NCI-H1092 (cell line): ENCODE measurements at places on chromosomes 1 and 21.

DNA sequence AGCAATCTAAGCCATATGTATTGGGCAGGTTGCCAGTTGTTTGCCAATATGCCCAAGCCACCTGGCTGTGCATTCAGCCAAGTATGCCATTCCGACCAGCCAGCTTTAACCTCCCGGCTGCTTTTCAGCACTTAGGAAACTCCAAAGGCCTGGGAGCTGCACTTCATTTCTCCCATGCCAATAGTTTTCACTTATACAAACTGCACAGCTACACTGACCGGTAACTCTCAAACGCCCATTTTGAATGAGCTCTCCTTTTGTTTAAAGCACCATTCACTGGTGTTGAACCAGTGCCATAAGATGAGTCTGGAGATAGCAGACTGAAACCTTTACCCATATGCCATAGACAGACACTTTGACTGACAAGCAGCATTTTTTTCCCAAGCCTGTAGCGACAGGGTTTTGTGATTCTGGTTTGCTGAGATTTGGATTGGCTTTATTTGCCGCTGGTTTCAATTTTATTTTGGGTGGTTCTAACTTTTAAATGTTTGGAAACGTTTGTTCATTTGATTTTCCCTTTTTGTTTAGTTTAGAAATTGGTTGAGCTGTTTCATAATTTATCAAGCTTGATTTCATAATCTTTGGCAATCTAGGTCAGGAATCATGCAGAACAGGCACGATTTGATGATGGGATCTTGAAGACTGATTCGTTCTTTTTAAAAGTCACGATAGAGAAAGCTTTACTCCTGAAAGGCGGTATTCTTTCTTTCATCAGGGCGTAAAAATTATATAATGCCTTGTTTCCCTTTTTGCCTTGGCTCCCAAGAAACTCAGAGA is 144.6 kb downstream of the NFIA start:
- peak; percentile 76 for DNase-seq

DNA sequence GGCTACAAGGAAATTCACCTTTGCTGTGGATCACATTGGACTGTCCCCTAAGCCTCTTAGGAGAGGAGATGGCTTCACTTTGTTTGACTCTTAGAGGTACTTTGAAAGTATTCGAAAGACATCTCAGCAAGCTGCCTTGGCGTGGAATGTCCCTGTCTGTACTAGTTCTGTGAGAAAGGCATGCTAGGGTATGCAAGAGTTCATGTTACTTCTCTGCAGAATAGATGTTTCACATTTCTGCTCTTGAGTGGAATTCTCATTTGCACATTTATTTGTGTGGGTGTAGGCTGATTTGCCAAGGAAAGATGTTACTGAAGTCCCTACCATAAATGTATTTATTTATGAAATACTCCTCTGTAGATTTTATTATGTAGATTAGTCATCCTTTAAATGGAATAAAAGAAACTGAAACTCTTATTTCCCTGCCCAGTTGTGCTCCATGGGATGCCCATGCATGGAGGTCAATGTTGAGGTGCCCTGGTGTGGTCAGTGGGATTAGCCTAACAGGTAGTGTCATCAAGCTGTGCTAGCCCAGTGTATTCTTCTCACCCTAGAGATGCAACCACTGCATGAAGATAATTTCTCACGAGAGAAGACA is 13.8 kb downstream of the MIA3 start:
- no peak for DNase-seq

DNA sequence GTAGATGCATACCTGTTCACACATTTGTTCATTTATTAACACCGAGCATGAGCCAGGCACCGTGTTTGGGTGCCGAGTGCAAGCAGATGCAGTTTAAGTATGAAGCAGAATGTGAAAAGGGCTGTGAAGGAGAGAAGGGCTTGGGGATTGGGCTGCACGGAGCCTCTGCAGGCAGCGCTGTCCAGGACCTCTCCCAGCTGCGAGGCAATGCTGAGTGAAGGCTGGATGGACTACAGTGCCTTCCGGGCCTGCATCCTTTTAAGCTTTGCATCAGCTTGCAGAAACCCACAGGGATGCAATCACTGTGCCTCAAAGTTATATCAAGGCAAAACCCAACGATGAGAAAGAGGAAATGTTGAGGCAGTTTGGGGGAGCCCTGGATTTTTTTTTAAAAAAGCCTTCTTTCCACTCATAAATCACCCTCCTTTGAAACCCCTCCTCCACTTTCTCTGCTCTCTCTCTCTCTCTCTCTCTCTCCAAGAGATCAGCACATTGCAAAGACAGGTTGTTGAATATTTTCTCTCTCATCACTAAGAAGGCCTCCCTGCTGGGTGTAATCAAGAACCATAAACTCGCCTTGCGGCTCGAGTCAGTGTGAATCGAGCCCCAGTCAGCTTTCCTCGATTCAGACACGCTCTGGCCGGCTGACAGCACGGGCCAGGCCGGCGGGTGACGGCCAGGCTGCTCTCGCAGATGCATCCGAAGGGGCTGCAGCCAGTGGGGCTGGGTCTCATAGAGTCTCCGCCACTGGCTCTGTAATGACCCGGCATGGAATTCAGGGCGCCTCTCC is 89.2 kb upstream of the POU3F1 start:
- no peak for DNase-seq

- DNase-seq = no peak
These were observed 48.0 kb downstream of the GPR161 start for GRCh38 chr1:168088511-168089325.

DNA sequence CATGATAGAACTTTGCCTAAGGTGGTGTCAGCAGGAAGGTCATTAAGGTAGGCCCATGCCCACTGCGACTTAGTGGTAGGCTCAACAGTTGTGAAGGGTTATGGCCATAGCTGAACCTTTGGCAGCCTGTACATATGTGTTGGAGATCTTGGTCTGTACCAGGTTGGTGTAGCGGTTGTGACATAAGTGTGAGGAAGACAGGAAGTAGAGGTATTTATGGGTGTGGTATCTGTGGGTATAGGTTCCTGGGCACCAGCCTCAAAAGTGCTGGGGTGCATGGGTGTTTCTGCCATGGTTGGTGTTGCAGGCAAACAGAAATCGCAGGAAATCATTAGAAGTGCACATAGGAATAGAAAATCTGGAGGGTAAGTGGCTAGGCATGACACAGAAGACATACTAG is 18.6 kb upstream of the LRIF1 start:
- no peak for DNase-seq

- DNase-seq = no peak
These were observed 59.2 kb downstream of the SLC25A24 start for GRCh38 chr1:108140936-108141335.

DNA sequence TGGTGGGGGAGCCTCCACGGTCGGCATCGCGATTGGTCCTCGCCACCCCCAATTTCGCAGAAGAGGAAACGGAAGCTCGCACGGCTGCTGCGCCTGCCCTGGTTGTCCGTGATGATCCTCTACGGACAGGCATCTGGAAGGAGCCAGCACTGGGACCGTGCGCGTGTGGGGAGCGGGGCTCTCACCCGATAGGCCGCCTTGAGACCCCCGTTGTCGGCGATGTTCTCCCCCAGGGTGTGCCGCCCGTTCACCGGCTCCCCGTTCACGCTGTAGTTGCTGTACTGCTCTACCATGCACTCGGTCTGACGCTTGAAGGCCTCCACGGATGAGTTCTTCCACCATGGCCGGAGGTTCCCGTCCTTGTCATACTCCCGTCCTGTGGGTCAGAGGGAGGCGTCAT is 48.4 kb upstream of the EIF4G3 start:
- DNase-seq = no peak

DNA sequence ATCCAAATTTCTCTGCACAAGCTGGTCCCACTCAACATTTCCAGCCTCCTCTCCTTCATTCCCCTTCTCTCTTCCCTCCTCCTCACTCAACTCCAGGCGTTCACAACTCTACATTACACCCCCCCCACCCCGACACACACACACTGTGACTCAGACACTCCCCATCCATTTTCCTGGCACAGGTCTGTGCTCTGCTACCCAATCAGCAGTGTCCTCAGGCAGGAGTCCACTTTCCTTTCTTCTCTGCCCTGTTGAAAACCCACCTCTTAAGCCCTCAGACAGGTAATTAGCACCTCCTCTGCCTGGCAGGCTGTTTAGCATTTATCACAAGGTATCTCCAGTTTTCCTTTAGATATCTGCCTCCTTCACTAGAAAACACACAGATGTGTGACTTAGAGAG is 8.8 kb upstream of the LMX1A start:
- no peak for DNase-seq

- no peak for DNase-seq
These were observed 6.4 kb upstream of the FRRS1 start for GRCh38 chr1:99772809-99773208.

GRCh38 chr1:57770772-57771171 is 346.9 kb upstream of the DAB1 start:
- no peak for DNase-seq

DNA sequence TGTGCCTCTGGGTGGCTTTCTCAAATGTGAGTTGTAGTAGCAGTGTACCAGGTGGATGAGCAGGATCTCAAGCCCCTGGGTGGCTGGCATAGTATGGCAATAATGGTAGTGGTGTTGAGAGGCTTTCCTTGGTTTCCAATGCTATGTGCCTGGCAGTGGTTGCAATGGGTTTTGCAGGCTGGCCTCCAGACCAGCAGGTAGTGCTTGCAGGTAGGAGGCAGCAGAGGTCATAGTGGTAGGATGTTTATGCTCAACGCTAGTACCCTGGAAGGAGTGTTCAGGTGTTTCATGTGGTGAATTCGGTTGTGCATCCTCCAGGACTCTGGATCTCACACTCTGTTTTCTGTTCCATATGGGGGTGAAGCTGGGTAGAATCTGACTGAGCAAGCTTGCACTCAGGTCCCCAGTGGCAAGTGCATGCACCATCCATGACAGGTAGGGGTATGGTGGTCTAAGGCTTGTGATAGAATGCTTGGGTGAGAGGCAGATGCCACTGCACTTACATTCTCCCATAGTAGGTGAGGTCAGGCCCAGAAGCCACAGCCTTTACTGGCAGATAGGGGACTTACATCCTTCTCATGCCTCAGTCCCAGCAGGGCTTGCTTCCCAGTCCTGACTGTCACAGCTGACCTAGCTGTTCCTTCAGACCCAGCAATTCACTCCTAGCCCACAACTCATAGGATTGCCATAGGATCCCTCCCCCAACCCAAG is 410.5 kb upstream of the LRRC7 start:
- no peak for DNase-seq

GRCh38 chr1:52179073-52179472 is 37.2 kb downstream of the ZFYVE9 start:
- no peak for DNase-seq

- DNase-seq = no peak
These were observed 7.0 kb downstream of the EPB41 start for GRCh38 chr1:28921286-28921869.

DNA sequence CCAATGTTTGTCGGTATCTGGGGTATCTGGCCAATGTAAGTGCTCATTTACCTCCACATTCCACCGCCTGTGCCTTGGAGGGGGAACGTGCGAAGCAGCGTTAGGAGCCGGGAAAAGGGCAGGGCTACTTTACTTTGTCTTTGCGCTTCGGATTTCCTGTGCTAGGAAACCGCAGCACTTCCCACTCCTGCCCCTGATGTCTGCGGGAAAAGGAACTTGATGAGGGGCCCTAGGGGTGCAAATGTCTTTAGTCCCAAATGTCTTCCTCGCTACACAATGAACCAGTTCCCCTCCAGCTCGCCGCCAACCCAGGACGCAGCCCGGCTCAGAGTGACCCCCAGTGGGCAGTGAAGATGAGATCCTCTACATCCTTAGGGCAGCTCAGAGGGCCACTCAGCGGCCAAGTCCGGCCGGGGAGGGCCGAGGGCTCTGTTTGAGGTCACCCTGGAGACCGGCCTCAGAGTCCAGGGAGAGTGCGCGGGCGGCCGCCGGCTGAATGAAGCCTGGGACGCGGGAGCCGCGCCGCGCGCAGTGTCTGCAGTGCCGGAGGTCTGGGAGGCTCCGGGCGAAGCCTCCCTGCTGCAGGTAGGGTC is at the start of gene DYNLT5:
Gene DYNLT5 (plus strand): TSS at position 460 of the 593 bp plus-strand sequence. CDS start 2,200 bp downstream, outside the sequence.
- no peak for DNase-seq
